Foreskin fibroblast (primary cell): ENCODE measurements at places on chromosomes 13 and 19.

DNA sequence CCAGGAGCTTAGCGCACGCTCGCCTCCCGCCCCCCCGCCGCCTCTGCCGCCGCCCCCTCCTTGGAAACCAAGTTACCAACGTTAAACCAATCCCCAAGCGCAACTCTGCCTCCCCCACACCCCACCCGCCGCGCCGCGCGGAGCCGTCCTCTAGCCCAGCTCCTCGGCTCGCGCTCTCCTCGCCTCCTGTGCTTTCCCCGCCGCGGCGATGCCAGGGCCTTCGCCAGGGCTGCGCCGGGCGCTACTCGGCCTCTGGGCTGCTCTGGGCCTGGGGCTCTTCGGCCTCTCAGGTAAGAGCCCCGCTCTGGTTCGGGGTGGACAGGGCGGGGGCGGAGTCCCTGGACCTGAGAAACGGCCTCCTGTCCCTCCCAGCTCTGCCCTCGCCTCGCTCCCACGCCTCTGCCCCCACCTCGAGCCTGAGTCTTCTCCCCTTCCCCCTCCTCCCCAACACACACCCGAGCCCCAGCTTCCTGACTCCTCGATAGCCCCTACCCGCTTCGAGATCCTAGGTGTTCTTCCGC is at the start of gene ICAM5:
ICAM5 (plus strand) TSS at position 117 of the 521 bp plus-strand sequence; CDS start at position 209, 92 bp downstream.
- DNase-seq: peak; percentile 58

- no peak for DNase-seq
Observed at GRCh38 chr13:73891805-73892204, 242.4 kb downstream of the KLF12 start.

- DNase-seq: peak; percentile 36
Observed at GRCh38 chr13:41900918-41901317, 60.0 kb downstream of the VWA8 start.

GRCh38 chr19:55080121-55080967 is 4.7 kb downstream of the EPS8L1 start:
- peak; percentile 89 for DNase-seq

DNA sequence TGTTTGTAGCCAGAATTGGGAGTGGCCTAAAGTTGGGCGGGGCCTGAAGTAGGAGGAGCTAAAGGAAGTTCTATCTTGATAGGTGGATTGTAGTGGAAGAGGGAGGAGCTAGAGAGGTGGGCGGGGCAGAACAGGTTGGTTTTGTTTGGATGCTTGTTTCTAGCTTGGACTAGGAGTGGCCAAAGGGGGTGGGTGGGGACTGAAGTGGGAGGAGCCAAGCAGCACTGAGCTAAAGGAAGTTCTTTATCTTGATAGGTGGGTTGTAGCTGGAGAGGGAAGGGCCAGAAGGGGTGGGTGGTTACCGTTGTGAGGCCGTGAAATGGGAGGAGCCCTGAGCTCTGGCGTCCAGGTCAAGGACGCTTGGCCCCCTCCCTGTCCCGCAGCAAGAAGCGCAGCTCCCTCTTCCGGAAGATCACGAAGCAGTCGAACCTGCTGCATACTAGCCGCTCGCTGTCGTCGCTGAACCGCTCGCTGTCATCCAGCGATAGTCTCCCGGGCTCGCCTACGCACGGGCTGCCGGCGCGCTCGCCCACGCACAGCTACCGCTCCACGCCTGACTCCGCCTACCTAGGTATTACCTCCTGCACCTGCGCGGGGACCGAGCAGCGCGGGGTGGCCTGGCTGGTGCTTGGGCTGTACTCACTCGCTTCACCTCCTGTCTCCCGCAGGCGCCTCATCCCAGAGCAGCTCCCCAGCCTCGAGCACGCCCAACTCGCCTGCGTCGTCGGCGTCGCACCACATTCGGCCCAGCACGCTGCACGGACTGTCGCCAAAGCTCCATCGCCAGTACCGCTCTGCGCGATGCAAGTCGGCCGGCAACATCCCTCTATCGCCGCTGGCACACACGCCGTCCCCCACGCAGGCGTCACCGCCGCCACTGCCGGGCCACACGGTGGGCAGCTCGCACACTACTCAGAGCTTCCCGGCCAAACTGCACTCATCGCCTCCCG is 8.0 kb downstream of the DNASE2 start:
- no peak for DNase-seq

GRCh38 chr19:5772416-5772815 is 12.1 kb downstream of the PRR22 start:
- DNase-seq: no peak

DNA sequence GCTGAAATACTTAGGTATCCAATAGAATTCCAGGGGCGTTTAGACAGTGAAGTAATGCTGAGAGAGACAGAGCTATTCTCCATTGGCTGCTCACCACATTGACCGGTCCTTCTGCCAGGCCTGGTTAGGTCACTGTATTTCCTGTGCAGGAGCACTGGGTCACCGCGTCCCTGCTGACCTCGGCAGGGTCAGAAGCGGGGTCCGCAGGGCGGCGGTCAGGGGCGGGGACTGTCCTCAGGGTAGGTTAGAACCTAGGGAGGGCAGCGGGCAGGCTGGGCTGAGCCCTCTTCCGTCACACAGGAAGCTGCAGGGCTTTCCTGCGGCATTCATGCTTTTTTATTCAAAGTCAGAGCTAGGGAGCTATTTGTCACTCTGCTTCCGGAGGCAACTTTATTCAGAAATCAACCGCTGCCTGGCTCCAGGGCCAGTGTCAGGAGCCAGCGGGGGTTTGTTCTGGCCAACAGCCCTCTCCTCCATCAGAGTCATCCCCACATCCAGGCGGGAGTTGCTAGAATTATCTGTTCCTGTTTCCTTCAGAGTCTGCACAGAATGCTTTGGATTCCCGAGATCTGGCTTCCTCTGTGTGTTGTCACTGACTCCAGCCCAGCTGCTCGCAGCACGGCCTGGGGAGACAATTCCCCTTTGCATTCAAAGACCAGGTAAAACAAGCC is 81.2 kb upstream of the WASF3 start:
- peak; percentile 36 for DNase-seq

- no peak for DNase-seq
Observed at GRCh38 chr19:48905664-48906063, 5.6 kb downstream of the NUCB1 start.

DNA sequence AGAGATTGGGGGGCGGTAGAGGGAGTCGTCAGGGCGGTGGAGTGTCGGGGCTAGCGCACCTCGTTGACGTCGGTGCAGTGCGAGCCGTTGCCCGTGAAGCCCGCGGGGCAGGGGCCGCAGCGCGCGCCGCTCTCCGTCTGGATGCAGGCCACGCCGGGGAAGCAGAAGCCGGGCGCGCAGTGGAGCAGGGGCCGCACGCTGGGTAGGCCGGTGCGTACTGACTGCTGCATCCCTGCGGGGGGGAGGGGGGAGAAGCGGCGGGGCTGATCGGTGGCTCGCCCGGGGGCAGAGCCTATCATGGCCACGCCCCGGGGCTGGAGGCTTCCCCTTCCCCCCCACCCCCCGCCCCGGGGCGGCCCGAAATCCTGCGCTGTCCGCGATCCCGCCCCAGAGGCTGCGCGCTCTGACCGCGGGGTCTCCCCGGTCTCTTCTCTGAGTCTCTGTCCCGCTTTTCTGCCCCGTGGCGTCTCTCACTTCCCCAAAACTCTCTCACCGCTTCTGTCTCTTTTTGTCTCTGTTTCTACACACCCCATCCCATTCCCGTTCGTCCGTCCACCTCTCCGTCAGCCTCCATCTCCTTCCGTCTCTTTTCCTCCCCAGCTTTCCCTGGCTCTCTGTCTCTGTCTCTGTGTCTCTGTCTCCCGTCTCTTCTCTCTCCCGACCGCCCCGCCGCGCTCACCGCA is 1.1 kb downstream of the COMP start:
- DNase-seq: peak; percentile 57

- no peak for DNase-seq
Observed at GRCh38 chr19:55044286-55044685, 6.2 kb upstream of the GP6 start.

GRCh38 chr13:112582263-112582662 is 5.7 kb downstream of the TUBGCP3 start:
- no peak for DNase-seq

GRCh38 chr13:110726726-110727125 is 13.2 kb downstream of the ING1 start:
- DNase-seq: no peak

- no peak for DNase-seq
Observed at GRCh38 chr19:32751066-32751465, 31.5 kb downstream of the TDRD12 start.

GRCh38 chr19:56167064-56167578 is 8.7 kb upstream of the GALP start:
- no peak for DNase-seq

- DNase-seq: peak; percentile 15
Observed at GRCh38 chr13:28579322-28579721, 79.6 kb upstream of the POMP start.

- no peak for DNase-seq
Observed at GRCh38 chr13:102170305-102170704, 231.5 kb downstream of the FGF14 start.

DNA sequence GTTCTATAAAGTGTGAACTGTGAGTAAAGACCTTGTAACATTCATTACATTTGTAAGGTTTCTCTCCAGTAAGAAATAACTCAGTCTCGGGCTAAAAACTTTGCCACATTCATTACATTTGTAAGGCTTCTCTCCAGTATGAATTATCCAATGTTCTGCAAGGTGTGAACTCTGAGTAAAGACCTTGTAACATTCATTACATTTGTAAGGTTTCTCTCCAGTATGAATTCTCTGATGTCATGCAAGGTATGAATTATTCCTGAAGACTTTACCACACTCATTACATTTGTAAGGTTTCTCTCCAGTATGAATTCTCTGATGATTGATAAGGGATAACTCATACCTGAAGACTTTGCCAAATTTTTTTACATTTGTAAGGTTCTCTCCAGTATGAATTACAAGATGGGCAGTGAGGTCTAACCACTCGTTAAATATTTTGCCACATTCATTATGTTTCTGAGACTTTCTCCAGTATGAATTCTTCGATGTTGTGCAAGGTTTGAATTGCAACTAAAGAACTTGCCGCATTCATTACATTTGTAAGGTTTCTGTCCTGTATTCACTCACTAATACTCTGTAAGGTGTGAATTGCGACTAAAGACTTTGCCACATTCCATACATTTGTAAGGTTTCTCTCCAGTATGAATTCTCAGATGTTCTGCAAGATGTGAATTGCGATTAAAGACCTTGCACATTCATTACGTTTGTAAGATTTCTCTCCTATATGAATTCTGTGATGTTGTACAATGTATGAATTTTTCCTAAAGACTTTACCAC is 21.2 kb downstream of the ZNF578 start:
- DNase-seq: no peak

GRCh38 chr19:30209617-30210600 is 162.3 kb upstream of the ZNF536 start:
- DNase-seq: no peak

DNA sequence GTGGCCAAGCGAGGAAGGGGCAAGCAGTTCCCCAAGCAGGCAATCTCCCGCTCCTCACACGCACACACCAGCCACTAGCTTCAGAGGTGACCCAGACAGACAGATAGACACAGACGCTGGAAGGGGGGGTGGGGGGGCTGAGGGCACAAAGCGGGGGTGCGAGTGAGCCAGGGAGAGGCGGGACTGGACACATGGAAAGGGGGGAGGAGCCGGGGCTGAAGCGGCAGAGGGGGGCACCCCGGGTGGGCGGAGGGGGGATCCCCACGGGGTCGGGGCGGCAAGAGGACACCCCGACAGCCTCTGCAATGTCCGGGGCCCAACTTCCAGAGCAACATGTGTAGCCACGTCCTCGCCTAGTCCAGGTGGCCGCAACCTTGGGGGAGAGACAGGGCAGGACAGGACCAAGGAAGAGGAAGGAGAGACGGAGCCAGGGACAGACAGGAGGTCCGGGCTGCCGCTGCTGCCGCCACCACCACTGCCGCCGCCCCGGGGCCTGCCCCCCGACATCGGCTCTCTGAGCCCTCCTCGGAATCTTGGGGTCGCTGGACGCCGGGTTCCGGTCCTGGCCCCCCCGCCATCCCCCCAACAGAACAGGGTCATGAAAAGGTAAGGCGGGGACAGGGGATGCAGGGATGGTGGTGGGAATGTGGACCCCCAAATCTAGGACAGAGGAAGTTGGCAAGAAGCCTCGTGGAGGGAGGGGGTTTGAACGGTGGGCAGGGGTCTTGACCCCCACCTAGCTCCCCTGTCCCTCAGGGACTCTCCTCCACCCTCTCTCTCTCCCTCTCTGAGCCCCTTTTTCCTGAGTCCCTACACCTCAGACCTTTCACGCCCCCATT is 1.1 kb downstream of the GRIN2D start:
- no peak for DNase-seq

DNA sequence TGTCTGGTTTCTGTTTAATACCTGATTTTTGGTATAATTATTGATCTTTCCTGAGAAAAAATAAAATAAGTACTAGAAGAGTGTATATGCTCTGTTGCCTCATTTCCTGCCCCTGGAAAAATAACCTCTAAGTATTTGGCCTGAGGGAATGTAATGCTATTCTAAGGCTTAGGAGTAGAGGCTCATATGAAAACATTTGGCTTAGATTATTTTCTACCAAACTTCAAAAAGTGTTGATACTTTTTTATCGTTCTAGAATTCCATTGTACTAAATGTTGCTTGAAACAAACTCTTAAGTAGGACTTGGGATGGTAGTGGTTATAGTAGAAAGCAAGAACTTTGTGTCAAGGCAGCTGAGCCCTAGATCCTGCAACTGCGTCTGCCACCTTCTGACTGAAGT is 57.8 kb downstream of the COG3 start:
- DNase-seq: peak; percentile 71

GRCh38 chr13:71290963-71291841 is 575.8 kb downstream of the DACH1 start:
- peak; percentile 11 for DNase-seq

- DNase-seq: no peak
Observed at GRCh38 chr19:40134866-40135265, 44.1 kb upstream of the ZNF780A start.
